ENCODE measurements at places on chromosomes 1 and 21. TPM values are rescaled to one million over a fixed set of nuclear protein-coding genes. Genes with fewer than 3 reads are reported as not detected.

DNA sequence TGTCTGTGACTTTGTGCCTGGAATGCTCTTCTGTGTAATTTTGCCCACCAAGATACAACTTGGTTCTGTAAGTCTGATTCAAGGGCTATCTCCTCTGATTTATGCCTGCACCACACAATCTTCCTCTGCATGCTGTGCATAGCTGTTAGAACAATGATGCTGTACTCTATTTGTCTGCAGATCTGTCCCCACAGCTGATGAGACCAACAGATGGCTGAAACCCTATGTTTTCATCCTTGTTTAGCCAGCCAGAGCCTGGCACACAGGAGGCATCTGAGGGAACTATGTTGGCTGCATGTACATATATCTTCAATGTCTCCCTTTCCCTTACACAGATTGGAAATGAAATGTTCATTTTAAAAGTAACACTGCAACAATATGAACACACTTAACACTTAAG lies 58.0 kb upstream of the ABCA4 start:
- DNase-seq, result no peak
- no peak overlapping the region for H3K4me3 ChIP-seq
- no peaks in the 10 kb centered on the region for H3K36me3 ChIP-seq

The IFNLR1 gene
- 5.3 TPM for total RNA-seq

- H3K4me3 ChIP-seq, result no peak overlapping the region
- peaks cover 2% of the 10 kb centered on the region for H3K27me3 ChIP-seq
- H3K36me3 ChIP-seq, result no peaks in the 10 kb centered on the region
These were observed 44.9 kb upstream of the COL6A2 start for GRCh38 chr21:46052703-46053651.

- no peak overlapping the region for H3K4me3 ChIP-seq
- no peaks in the 10 kb centered on the region for H3K27me3 ChIP-seq
- no peak overlapping the region for H3K27ac ChIP-seq
- peaks cover 12% of the 10 kb centered on the region for H3K4me1 ChIP-seq
These were observed 21.8 kb downstream of the ADARB1 start for GRCh38 chr21:45096217-45096616.

DNA sequence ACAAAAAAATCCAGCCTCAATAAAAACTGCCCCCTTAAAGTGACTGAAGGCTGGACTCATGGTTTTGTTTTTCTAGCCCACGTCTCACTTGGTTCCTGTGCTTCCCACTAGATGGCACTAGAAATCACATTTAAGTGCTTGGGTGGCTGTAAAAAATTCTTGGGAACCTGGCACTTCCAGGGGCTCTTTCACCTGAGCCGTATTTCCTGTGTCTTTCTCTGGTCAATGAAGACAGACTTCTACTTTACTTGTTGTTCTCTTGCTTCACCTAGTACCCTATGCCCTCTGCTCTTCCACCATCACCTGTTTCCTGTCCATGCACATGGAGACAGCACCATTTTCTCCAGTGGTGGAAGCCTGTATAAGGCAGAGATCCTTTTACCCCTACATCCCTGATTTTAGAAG lies 20.0 kb downstream of the METTL13 start:
- H3K36me3 ChIP-seq, result peaks cover 25% of the 10 kb centered on the region
- H3K27me3 ChIP-seq, result no peaks in the 10 kb centered on the region
- H3K27ac ChIP-seq, result no peak overlapping the region
- DNase-seq, result no peak
- no peak overlapping the region for H3K4me3 ChIP-seq
- H3K4me1 ChIP-seq, result peaks cover 7% of the 10 kb centered on the region

DNA sequence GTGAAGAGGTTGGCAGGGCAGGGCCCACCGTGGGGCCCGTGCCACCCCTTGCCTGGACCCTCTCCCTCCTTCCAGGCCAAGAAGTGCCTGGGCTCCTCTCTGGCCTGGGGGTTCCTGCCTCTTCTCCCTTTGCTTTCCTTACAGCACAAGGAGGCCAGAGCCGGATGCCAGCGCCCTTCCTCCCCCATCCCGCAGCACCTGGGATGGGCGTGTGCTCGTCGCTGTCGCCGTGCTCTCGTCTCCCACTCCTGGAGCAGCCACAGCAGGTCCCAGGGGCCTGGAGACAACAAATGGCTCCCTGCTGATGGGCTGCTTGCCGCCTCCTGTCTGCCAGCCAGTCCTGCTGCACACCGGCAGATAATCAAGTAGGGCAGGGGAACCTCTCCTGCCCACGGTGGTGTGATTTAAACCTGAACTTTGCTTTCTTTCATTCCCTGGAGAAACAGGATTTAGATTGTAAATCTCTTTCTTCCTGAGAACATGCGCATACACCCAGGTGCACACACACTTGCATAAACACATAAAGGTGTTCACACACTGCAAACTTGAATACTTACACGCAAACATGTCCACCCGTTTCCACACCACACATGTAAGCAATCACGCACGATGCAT lies 50.8 kb upstream of the POU3F1 start:
- H3K27ac ChIP-seq, result no peak overlapping the region
- DNase-seq, result no peak
- peaks cover 15% of the 10 kb centered on the region for H3K27me3 ChIP-seq
- H3K4me3 ChIP-seq, result no peak overlapping the region
- H3K36me3 ChIP-seq, result no peaks in the 10 kb centered on the region
- no peaks in the 10 kb centered on the region for H3K4me1 ChIP-seq

DNA sequence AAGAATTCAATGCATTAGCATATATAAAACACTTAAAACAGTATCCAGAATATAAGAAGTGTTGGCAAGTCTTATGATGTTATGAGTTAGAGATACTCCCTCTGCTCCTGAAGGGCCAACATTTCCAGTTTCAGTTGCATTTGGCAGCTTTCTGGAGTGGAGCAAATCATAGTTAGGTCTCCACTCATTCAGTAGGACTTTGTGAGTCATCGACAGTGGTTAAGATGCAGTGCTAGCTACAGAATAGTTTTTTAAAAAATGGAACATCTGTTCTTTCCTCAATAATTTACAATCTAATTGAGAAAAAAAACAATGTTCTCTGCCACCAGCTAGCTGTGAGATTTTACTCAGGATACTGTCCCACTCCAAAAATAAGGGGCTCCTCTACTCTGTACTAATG lies 389.1 kb downstream of the HLX start:
- no peaks in the 10 kb centered on the region for H3K36me3 ChIP-seq
- peaks cover 4% of the 10 kb centered on the region for H3K27me3 ChIP-seq
- no peak overlapping the region for H3K4me3 ChIP-seq
